PC-3 (cell line): ENCODE measurements at places on chromosomes 7 and 10. TPM values are rescaled to one million over a fixed set of nuclear protein-coding genes. Genes with fewer than 3 reads are reported as not detected.

GRCh38 chr10:106997721-106998120 is 166.8 kb downstream of the SORCS1 start:
- no peak overlapping the region for H3K4me3 ChIP-seq
- no peak for DNase-seq
- H3K27me3 ChIP-seq = peaks cover 75% of the 10 kb centered on the region
- H3K4me1 ChIP-seq = no peaks in the 10 kb centered on the region

DNA sequence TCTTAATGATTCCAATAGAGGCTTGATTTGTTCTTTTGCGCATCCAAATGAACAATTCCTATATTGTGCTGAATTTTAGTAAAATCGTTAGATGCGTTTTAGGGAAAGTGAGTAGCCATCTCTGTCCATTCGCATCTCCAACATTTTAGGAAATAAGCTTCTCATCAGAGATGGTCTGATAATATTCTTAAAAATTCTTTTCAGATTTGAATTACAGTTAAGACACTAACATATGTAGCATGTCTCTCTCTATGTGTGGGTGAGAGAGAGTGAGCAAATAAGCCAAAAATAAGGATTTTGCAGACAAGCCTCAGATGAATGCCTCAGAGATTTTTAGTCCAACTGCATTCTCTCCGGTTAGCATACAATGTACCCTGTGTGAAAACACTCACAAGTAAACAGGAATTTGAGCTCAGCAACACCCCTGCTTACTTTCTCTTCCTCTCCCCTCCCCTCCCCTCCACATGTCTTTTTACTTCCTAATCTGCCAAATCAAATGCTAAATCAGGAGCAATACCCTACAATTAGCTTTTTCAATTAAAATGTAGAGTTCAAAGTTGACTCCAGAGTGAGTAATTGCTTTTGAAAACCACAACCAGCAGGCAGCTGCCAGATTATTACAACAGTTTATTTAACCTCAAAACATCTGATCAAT is 354.4 kb downstream of the CRPPA start:
- H3K27ac ChIP-seq = no peak overlapping the region
- H3K4me3 ChIP-seq = no peak overlapping the region
- DNase-seq = no peak
- H3K36me3 ChIP-seq = no peaks in the 10 kb centered on the region; the same call in 1 of the 2 replicates

GRCh38 chr7:36370046-36370445 is 19.6 kb upstream of the ANLN start:
- no peak overlapping the region for H3K27ac ChIP-seq
- H3K36me3 ChIP-seq = no peaks in the 10 kb centered on the region
- H3K4me1 ChIP-seq = 0 out of 2 replicates have a peak, but pooled peaks cover 4% of the 10 kb centered on the region
- no peak overlapping the region for H3K4me3 ChIP-seq
- no peaks in the 10 kb centered on the region for H3K27me3 ChIP-seq

- H3K36me3 ChIP-seq = no peaks in the 10 kb centered on the region
- no peaks in the 10 kb centered on the region for H3K4me1 ChIP-seq
- no peak for DNase-seq
Measured at GRCh38 chr7:8246020-8246419, 15.9 kb downstream of the ICA1 start.

DNA sequence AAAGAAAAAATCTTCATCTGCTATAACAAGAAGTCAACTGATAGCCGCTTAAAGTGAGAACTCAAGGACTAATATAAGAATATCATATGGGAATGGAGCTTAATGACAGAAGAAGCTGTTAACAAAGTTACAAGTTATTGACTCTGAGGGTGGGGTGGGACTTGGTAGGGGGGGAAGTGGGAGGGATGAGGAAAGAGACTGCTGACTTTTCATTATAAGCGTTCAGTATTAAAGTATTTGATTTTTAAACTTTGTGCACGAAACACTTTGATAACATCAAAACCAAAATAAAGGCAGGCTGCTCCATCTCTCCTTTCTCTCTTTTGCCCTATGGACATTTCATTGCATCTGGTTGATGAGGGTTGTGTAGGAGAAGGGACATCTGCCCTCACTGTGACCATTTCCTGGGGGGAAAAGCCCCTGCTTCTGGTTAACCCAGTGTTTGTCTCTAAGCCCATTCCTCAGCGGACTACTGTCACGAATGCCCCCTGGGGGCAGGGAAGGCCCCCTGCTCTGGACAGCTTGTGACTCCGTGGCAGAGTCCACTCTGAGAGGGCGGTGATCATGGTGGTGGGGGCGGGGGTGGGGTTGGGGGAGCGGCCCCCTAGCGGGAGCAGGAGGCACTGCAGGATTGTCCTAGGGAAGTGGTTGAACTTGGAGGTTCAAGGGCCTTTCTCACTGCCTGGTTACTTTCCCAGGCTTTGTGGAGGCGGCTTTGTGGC is 17.4 kb downstream of the SLC13A4 start:
- peaks cover 36% of the 10 kb centered on the region for H3K4me1 ChIP-seq
- H3K36me3 ChIP-seq = no peaks in the 10 kb centered on the region
- no peak overlapping the region for H3K4me3 ChIP-seq
- no peaks in the 10 kb centered on the region for H3K27me3 ChIP-seq

GRCh38 chr10:113023017-113023416 is 73.0 kb downstream of the TCF7L2 start:
- DNase-seq = no peak
- H3K27me3 ChIP-seq = no peaks in the 10 kb centered on the region
- H3K36me3 ChIP-seq = no peaks in the 10 kb centered on the region
- H3K27ac ChIP-seq = no peak overlapping the region
- H3K4me3 ChIP-seq = no peak overlapping the region

GRCh38 chr7:113996405-113996804 is 77.6 kb upstream of the PPP1R3A start:
- H3K36me3 ChIP-seq = no peaks in the 10 kb centered on the region
- no peaks in the 10 kb centered on the region for H3K27me3 ChIP-seq
- no peak overlapping the region for H3K27ac ChIP-seq
- DNase-seq = no peak

GRCh38 chr7:52786174-52786573 is 249.3 kb upstream of the POM121L12 start:
- H3K27me3 ChIP-seq = no peaks in the 10 kb centered on the region
- no peak for DNase-seq
- H3K36me3 ChIP-seq = no peaks in the 10 kb centered on the region
- H3K4me3 ChIP-seq = no peak overlapping the region

- no peaks in the 10 kb centered on the region for H3K4me1 ChIP-seq
- DNase-seq = no peak
- no peak overlapping the region for H3K27ac ChIP-seq
- no peaks in the 10 kb centered on the region for H3K27me3 ChIP-seq
- H3K4me3 ChIP-seq = no peak overlapping the region
Measured at GRCh38 chr10:21943633-21944265, 59.8 kb downstream of the DNAJC1 start.

DNA sequence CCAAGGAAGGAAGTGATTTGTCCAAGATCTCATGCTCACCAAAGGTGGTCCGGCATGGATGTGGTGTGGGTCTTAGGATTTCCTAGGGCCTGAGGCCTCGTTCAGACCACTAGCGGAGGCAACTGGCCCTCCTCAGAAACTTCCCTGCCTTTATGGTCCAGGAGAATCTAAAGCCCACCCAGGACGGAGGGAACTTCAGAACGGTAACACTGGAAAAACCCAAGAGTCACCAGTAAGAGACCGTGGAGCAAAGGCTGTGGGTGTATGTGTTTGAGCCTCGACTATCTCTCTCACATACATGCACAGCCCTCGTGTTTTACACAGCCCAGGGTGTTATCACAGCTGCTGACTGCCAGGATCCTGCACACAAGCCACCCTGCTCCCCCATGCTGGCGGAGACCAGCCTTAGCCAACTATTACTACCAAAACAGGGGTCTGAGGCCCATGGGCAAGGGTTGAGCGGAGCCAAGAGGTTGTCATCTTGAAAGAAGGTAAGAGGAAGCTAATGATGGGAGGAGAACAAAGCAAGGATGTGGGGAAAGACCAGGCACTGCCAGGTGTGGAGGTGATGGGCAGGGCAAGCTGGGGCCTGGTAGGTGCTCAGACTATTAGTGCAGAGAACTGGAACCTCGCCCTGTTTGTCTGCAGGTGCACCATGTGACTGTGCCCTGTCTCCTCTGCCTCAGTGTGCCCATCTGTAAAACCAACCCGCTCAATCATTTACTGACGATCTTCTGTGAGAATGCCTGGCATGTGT is 170.2 kb upstream of the ZMIZ1 start:
- no peaks in the 10 kb centered on the region for H3K36me3 ChIP-seq
- peaks cover 22% of the 10 kb centered on the region for H3K27me3 ChIP-seq
- no peak overlapping the region for H3K27ac ChIP-seq
- H3K4me1 ChIP-seq = no peaks in the 10 kb centered on the region
- no peak for DNase-seq

DNA sequence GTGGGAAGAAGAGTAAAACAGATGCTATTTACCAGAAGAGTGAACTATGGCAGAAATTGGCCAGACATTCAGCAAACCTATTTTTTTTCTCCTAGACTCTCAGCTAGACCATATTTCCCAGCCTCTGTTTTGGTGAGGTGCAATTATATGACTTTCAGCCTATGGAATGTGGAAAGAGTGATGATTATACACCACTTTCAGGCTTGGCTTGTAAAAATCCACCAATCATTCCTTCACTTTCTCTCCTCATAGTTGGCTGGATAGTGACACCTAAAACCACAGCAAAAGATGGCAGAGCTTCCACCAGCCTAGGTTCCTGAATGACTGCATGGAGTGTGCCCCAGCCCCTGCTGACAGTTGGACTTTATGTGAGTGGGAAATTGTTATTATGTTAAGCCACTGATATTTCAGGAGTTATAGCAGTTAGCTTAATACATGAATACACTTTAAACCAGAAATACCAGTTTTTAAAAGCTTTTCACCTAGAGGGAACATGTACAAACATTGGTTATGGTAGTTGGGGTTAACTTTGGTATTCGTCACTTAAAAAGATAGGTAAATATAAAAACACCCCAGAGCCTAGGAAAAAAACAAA is 19.1 kb upstream of the TNKS2 start:
- H3K4me3 ChIP-seq = peak overlapping the region; percentile 41
- H3K27me3 ChIP-seq = no peaks in the 10 kb centered on the region
- peaks cover 20% of the 10 kb centered on the region for H3K4me1 ChIP-seq
- peak overlapping the region; percentile 60 for H3K27ac ChIP-seq

DNA sequence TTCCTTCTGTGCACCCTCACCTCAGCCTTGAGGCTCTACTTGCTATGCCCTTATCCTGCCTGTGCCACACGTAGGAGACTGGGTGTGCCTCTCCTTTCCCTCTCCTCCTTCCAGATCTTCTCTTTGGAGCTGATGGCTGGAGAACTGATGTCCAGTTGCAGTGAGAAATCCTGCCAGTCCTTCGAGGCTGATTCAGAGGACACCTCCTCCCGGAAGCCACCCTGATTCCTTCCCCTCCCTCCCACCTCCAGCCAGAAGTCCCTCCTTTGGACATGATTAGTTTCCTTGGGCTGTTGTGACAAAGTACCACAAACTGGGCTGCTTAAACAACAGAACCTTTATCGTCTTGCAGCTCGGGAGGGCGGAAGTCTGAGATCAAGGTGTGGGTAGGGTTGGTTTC is 161.5 kb downstream of the LYZL1 start:
- no peak for DNase-seq
- H3K4me3 ChIP-seq = no peak overlapping the region
- no peaks in the 10 kb centered on the region for H3K27me3 ChIP-seq
- no peaks in the 10 kb centered on the region for H3K36me3 ChIP-seq
- H3K4me1 ChIP-seq = no peaks in the 10 kb centered on the region
- no peak overlapping the region for H3K27ac ChIP-seq

- no peaks in the 10 kb centered on the region for H3K36me3 ChIP-seq
- no peaks in the 10 kb centered on the region for H3K4me1 ChIP-seq
- H3K27me3 ChIP-seq = no peaks in the 10 kb centered on the region
- no peak overlapping the region for H3K4me3 ChIP-seq
Measured at GRCh38 chr10:944034-944831, 12.7 kb upstream of the LARP4B start.

DNA sequence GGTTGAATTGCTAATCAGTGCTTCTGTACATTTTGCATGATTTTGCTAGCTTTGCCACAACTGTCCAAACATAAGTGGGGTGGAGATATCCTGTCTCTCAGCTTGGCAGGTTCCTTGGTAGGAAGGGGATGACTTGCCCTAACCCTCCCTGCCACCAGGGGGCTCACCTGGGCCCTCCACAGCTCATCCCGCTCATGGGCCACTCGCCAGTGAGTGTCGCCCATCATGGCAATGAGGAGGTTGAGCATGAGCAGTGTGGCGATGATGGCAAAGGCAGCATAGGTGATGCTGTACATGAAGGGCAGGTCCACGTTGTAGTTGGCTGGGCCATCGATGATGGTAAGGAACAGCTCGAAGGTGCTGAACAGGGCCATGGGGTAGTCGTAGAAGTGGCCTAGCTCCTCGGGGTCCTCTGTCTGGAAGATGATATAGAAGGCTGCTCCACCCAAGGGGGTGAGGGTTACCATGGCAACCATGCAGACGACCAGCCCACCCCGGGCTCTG is 12.2 kb downstream of the TRPV6 start:
- H3K4me1 ChIP-seq = no peaks in the 10 kb centered on the region
- H3K36me3 ChIP-seq = no peaks in the 10 kb centered on the region
- peaks cover 3% of the 10 kb centered on the region; the same call in 1 of the 2 replicates for H3K27me3 ChIP-seq

GRCh38 chr7:77504951-77505350 is 32.1 kb upstream of the PTPN12 start:
- H3K4me3 ChIP-seq = no peak overlapping the region
- no peak overlapping the region for H3K27ac ChIP-seq
- H3K27me3 ChIP-seq = no peaks in the 10 kb centered on the region
- no peak for DNase-seq
- peaks cover 7% of the 10 kb centered on the region for H3K4me1 ChIP-seq
- H3K36me3 ChIP-seq = no peaks in the 10 kb centered on the region

DNA sequence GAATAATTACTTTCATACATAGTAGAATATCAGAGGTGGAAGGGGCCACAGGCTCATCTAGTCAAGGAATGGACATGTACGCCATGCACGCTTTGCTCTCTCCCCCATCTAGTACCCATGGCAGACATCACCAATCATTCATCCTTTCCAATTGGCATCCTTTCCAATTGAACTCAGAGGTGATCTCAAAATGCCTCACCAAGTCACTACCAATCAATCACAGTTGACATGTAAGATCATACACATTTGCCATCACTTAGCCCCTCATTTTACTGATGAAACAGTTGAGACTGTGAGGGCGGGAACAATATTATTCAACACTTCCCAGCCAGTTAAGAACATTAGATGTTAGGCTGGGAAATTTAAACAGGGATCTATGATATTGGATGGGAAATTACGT is 308.4 kb downstream of the FGFR2 start:
- no peak for DNase-seq
- H3K27me3 ChIP-seq = peaks cover 46% of the 10 kb centered on the region
- no peaks in the 10 kb centered on the region for H3K36me3 ChIP-seq
- H3K4me1 ChIP-seq = no peaks in the 10 kb centered on the region

Gene NUDT13
- 1.1 and 1.8 TPM in 2 replicates for total RNA-seq

Gene CALCR
- total RNA-seq = not detected in 2 replicates

Gene SRGN
- total RNA-seq = 346 and 422 TPM in 2 replicates

Gene SLC26A3
- not detected in 2 replicates for total RNA-seq

Gene SPACDR
- 0.11 and 2.5 TPM in 2 replicates for total RNA-seq

Gene FANK1
- total RNA-seq = 0.95 and 2.4 TPM in 2 replicates

Gene PTPRZ1
- total RNA-seq = not detected in 2 replicates
